NCI-H524 treated with DMSO at 0.1 percent for 48 hours (cell line): ENCODE measurements at places on chromosomes 13 and 19.

- DNase-seq = no peak
These were observed 26.3 kb upstream of the SERP2 start for GRCh38 chr13:44347301-44347700.

DNA sequence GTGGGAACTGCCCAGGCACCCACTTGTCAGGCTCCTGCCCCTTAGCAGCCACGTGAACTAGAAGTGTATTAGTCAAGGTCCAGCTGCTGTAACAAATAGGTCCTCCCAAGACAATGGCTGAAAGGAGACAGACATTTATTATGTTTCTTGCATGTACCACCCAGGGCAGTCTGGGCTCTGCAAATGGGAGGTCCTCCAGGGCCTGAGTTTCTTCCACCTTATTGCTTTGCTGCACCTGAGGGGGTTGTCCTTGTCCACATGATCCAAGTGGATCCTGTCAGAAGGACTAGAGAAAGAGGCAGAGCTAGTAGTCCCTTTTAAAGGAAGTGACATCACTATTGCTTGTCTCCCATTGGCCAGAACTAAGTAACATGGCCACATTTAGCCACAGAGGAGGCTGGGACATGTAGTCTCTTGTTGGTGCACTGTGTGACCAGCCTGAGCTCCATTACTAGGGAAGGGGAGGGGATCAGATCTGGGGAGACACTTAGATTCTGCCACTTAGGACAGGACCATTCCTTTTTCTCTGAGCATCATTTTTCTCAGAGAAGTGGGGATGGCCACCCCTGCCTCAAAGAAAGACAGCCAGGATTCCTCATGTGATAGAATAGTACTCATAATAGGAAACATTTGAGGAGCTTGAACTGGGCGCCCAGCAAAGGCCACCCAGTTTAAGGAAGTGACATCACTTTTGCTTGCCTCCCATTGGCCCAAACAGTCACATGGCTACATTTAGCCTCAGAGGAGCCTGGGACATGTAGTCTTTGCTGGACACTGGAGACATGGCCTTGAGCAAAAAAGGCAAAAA, 15.1 kb downstream of the CC2D1A start:
- DNase-seq = peak; percentile 46

- no peak for DNase-seq
These were observed 41.4 kb downstream of the ZNF333 start for GRCh38 chr19:14731200-14731599.

GRCh38 chr19:55368701-55369563, 1.3 kb downstream of the IL11 start:
- DNase-seq = no peak

- peak; percentile 66 for DNase-seq
These were observed at the start of gene ATP5F1D for GRCh38 chr19:1241417-1242095. TSS of gene ATP5F1D (plus strand) at chr19:1241751. CDS start at chr19:1241851, 100 bp downstream.

GRCh38 chr13:71806886-71807285, 60.1 kb downstream of the DACH1 start:
- DNase-seq = no peak

GRCh38 chr13:66214467-66214866, 1015.7 kb downstream of the PCDH9 start:
- DNase-seq = no peak

GRCh38 chr19:55646889-55647731, 902 bp upstream of the CCDC106 start:
- no peak for DNase-seq

DNA sequence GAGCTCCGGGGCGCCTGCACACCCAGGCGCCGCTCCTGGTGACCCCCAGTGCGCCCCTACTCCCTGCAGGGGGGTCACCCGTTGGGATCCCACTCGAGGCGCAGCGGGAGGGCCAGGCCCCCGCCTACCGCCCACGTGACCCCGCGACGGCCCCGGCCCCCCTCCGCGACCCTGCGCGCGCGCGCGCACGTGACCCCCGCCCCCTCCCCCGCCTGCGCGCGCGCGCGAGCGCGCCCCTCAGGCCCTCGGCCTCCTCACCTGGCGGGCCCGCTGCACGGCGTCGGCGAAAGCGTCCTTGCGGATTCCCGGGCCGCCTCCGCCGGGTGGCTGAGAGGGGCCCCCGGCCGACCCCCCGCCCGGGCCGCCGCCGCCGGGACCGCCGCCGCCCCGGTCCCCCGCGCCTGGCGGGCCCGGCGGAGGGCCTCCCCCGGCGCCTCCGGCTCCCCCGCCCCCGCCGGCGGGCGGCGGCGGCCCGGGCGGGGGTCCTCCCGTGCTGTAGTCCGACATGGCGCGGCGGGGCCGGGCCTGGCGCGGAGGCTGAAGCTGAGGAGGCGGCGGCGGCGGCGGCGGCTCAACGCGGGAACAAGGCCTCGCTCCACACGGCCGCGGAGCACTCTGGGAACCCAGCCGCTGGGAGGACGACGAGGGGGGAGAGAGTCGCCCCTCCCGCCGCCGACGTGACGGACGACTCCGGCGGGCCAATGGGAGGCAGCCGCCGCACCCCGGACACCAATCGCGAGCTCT, at the start of gene KHSRP:
KHSRP (minus strand) TSS at position 617 of the 744 bp plus-strand sequence; CDS start at position 507, 110 bp downstream.
- no peak for DNase-seq

GRCh38 chr13:38045278-38046048, 175.9 kb upstream of the TRPC4 start:
- peak; percentile 3 for DNase-seq

DNA sequence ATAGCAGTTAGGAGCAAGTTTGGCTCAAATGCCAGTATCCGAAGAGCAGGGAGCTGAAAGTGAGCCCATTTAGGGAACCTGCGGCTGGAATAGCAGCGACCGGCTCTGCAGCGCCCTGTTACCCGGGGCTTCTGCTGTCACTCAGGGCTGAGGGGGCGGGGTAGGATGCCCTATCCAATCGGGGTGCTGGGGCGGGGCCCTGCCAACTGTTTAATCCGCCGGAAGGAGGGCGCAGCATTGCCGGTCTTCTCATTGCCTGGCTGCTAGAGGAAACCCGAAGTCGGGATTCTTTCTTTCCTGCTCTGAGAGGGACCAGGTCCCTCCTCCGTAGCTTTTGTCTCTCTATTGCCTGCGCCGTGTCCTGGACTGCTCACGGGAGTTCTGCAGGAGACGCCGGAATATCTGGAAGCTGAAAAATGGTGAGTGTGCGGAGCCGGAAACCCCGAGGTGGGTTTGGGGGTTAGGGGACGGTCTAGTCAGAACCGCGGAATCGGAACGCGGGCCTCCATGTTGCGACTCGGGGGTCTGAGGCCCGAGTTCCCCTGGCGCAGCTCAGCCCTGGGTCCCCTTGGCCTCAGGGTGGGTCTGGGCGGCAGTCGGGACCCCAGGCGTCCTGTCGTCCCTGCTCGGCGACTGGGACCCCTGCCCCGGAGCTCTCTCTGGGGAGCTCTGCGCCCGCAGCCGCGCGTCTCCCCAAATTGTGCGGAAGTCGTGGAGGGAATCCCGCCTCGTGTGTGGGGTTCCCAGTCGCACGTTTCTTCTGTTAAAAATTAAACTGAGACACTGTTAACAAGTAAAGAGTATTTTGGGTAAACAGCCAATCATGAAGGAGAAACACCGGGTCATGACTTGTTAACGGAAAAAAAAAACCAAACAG, 22.8 kb downstream of the ZNF763 start:
- DNase-seq = peak; percentile 60

GRCh38 chr13:112931028-112931934, 37.7 kb upstream of the MCF2L start:
- DNase-seq = peak; percentile 14

DNA sequence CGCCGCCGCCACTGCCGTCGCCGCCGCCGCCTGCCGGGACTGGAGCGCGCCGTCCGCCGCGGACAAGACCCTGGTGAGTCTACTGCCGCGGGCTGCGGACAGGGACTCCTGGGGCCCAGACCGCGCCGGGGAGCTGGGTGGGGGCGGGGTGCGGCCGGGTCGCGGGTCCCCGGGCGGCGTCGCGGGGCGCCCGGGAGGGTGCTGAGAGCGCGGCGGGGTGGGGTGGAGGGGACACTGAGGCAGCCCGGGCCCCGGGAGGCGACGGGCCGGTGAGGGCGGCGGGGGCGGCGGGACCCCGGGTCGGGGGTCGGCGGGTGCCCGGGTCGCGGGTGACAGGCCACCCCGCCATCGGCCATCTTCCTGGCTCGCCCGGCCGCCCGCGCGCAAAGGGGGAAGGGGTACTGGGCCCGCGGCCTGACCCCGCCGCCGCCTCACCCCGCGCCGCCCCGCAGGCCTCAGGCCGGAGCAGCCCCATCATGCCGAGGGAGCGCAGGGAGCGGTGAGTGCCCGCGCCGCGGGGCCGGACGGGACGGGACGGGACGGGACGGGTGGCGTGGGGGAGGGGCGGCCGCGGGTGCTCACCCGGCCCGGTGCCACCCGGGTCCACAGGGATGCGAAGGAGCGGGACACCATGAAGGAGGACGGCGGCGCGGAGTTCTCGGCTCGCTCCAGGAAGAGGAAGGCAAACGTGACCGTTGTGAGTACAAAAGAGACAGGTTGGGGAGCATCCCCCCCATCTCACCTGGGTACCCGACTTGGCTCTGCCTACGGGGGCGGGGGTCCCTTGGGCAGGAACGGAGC, 489 bp downstream of the CCNE1 start:
- no peak for DNase-seq

DNA sequence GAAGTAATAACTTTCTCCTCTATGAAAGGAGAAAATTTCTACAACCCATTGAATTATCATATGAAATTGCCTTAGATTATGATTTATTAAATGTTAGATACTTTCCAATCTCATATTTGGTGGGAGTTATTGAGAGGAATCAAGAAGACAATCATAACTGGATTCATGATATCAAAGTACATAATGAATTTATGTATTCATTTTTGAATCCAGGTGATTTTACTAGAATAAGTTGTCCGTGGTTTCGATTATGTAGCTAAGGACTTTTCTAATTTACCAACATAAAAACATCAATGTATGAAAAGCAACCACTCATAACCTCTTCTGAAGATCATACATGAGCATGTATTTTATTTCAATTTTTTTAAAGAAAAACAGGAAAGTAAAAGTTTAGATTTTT, 1225.0 kb upstream of the MIR17HG start:
- DNase-seq = no peak

DNA sequence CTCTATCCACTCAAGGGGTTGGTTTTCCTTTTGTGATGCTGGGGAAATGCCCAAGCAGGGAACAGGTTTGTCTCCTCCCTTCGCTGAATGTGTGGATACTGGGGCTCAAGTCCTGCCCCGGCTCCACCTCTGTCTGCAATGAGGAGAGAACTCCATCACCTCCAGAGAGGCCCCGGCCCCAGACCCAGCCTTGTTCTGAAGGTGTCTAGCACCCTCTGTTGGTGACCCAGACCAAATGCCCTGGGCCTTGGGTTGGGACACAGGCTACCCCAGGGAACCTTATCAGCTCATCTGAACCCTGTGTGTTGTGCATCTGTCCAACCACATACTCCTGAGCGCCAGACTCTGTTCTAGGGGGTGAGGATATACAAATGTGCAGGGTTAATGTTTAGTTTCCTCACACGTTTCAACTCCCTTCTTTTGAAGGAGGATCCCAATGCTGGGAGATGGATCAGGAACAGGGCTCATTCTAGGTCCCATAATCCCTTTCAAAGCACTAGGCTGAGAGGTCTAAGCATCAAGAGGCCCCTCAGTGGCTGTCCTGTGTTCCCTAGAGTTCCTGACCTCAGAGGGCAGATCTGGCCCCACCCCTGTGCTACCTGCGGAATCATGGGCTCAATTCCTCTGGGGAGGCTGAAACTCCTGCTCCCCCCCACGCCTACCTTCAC, 112.5 kb upstream of the SLC7A1 start:
- no peak for DNase-seq

DNA sequence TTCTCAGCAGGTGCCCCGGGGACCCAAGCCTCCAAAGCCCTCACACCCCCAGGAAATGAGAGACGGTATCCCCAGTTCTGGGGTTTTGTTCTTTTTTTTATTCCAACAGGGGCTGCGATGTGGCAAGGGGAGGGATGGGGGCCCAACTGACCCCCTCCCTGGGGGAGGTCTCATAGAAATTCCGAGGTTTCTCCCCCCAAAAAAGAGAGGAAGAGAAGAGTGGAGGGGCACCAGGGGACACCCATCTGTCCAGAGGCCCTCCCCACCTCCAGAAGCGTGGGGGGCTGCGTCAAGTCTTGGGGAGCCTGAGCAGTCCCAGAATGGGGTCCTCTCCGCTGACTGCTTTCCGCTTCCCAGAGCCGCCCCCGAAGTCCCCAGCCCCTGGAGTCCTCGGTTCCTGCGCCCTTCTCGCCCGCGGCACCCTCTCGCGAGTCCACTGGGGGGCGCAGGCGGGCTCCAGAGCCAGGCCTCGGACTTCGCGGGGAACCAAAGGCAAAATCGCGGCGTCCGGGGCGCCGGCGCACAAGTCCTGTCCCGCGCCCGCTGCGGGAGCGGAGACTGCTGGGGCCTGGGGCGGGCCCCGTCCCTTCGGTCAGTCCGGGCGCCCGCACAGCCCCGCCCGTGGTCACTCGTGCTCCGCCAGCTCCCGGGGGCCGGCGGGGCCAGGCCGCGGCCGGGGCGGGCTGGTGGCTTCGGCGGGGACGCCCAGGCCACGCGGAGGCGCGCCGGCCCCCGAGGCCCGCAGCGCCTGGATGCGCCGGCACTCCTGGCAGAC, 4.4 kb upstream of the ATP1A3 start:
- DNase-seq = no peak

DNA sequence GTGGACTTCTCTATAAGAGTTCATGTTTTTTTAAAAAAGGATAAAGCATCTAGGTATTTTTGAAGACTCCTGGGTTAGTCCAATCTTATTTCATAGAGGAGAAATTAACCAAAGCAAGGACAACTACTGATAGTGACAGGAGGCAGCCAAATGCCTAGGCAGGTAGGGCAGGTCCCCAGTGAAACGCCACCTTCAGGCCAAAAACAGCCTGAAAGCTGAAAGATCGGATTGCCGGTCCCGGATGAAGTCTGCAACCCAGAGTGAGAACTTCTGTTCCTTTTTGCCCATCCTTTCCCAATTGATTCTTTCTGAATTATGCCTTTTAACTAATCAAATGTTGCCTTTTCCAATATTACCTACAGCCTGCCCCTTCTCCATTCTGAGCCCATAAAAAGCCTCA, 6.1 kb upstream of the GGACT start:
- no peak for DNase-seq

DNA sequence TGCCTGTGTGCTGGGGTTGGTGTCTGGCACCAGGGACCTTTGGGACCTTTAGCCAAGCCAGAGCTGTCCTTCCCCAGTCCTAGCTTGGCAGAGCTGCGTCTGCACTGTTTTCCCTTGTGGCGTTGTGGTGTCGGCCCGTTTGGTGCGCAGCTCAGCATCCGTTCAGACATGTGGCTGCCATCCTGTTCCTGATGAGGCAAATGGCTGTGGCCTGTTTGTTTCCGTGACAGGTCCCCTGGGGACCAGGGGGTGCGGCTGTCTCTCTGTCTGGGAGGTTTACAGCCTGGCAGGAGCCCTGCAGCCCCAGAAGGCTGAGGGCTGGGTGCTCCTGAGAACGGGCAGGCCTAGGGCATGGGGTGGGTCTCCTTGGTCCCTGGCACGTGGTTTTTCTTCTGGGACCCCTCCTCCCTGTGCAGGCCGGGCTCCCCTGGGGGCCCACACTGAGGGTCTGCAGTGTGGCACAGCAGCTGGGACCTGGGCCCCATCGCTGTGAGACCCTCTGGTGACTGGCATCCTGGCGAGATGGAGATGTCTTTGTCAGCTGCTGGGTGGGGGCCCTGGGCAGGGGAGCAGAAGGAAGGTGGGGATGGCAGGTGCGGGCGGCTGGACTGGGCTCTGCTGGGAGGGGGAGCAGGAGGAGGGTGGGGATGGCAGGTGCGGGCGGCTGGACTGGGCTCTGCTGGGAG, 4.0 kb downstream of the SPPL2B start:
- DNase-seq = no peak
